ENCODE measurements at places on chromosomes 16 and 17. TPM values are rescaled to one million over a fixed set of nuclear protein-coding genes. Genes with fewer than 3 reads are reported as not detected.

- H3K27ac ChIP-seq: no peak overlapping the region
- H3K4me1 ChIP-seq: peaks cover 19% of the 10 kb centered on the region
- no peak overlapping the region for H3K4me3 ChIP-seq
- no peaks in the 10 kb centered on the region for H3K36me3 ChIP-seq
- peak; percentile 86 for DNase-seq
These were observed 32.7 kb upstream of the SSTR2 start for GRCh38 chr17:73132085-73132492.

- no peaks in the 10 kb centered on the region for H3K27me3 ChIP-seq
- H3K4me1 ChIP-seq: peaks cover 24% of the 10 kb centered on the region
- peaks cover 61% of the 10 kb centered on the region for H3K36me3 ChIP-seq
- H3K27ac ChIP-seq: no peak overlapping the region
- DNase-seq: no peak
These were observed 41.1 kb upstream of the FAAP100 start for GRCh38 chr17:81593105-81593871.

- no peaks in the 10 kb centered on the region for H3K36me3 ChIP-seq
- peaks cover 5% of the 10 kb centered on the region for H3K4me1 ChIP-seq
- no peak overlapping the region for H3K4me3 ChIP-seq
These were observed 25.2 kb upstream of the GPRC5B start for GRCh38 chr16:19909750-19910322.

- H3K36me3 ChIP-seq: peaks cover 33% of the 10 kb centered on the region
- no peak overlapping the region for H3K27ac ChIP-seq
- peaks cover 17% of the 10 kb centered on the region for H3K4me1 ChIP-seq
- H3K27me3 ChIP-seq: no peaks in the 10 kb centered on the region
- DNase-seq: no peak
These were observed 3.4 kb downstream of the UNC13D start for GRCh38 chr17:75840799-75841164.

GRCh38 chr16:69917311-69917710, 33.8 kb upstream of the CLEC18A start:
- H3K36me3 ChIP-seq: peaks cover 12% of the 10 kb centered on the region
- no peak for DNase-seq
- no peak overlapping the region for H3K27ac ChIP-seq
- H3K4me1 ChIP-seq: no peaks in the 10 kb centered on the region
- no peaks in the 10 kb centered on the region for H3K27me3 ChIP-seq

- H3K27ac ChIP-seq: no peak overlapping the region
- peaks cover 27% of the 10 kb centered on the region for H3K4me1 ChIP-seq
- H3K36me3 ChIP-seq: peaks cover 4% of the 10 kb centered on the region
These were observed 153.3 kb upstream of the CORO6 start for GRCh38 chr17:29776026-29776425.

GRCh38 chr17:82029990-82030469, 1.4 kb upstream of the RAC3 start:
- H3K27ac ChIP-seq: no peak overlapping the region
- no peaks in the 10 kb centered on the region for H3K36me3 ChIP-seq
- H3K4me3 ChIP-seq: peak overlapping the region; percentile 45
- peaks cover 6% of the 10 kb centered on the region for H3K27me3 ChIP-seq
- DNase-seq: no peak
- H3K4me1 ChIP-seq: peaks cover 21% of the 10 kb centered on the region

DNA sequence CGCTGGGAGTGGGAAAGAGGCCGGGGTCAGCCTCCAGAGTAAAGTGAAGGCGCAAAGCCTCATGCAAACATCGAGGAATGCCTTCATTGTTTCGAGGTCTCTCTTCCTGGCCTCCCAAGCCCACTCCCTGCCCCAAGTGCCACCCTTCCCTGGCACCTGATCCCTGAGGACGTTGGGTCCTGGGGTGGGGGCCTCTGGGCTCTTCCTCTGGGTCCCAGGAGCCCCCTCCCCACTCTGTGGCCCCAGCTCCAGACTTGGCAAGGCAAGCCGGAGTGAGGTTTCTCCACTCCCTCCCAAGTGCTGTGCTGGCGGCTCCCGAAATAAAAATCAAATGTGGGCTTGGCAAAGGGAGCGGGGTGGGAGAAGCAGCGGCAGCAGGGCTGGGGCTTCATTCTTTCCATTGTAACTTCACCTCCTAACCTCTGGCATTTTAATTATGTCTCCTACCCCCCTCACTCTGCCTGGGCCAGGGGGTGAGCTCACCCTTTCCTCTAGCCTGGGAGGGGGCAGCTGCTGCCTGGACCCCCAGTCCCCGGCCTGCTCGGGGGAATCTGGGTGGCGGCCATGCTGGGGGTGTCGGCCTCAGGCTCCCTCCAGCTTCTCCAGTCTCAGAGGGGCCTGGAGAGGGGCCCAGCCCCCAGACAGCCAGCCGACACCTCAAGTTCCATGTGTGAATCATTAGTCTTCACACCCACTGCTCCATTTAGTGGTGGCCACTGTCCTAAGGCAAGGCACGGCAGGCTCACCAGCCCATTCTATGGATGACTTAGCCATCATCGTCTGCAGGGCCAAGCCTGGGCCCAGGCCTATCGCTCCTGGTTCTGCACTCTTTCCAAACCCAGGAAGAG, 14.6 kb upstream of the TMEM92 start:
- H3K36me3 ChIP-seq: no peaks in the 10 kb centered on the region
- no peak for DNase-seq
- no peaks in the 10 kb centered on the region for H3K27me3 ChIP-seq
- H3K4me1 ChIP-seq: no peaks in the 10 kb centered on the region

- H3K27me3 ChIP-seq: no peaks in the 10 kb centered on the region
- peak overlapping the region; percentile 76 for H3K4me3 ChIP-seq
- H3K36me3 ChIP-seq: no peaks in the 10 kb centered on the region
- peak; percentile 52 for DNase-seq
- H3K4me1 ChIP-seq: peaks cover 20% of the 10 kb centered on the region
- peak overlapping the region; percentile 90 for H3K27ac ChIP-seq
These were observed 939 bp upstream of the WDR90 start for GRCh38 chr16:648071-648780.

DNA sequence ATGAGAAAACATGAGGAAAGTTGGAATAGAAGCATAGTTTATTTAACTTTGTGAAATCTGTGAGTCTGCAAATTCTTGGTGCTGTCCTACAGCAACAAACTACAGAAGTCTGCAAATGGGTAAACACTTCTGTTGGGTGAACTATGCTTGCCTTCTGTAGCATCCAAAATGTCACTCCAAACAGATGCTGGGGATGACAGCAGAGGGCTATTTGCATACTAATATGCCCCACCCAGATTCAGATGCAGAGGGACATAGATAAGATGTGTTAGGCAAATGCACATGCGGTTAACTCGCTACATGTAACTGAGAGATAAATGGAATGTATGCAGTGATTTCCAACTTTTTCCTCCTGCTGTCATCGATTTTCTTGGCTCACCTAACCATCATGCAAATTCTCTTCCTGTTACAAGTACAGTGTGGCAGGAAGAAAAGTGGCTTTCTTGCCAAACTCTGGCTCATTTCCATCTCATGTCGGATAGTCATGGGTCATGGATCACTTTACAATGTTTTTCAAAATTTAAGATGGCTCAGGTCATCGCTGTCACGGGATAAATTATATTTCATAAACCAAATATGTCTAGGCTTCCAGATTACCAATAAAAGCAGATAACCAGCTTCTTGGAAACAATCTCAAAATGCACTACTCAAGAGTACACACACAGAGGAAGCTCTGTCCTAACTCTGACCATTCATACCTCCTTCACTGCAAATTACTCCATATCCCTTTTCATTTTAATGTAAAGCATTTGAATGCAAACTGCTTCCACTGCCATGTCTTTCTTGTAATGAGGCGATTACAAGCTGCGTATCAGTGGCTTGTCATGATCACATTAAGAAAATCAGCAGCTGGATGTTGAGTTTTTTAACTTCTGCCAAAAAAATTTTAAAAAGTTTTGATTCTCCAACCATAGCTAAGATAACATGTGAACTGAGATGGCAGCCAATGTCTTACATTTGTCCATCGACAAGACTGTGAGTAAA, 47.7 kb downstream of the ADAMTS18 start:
- no peaks in the 10 kb centered on the region for H3K27me3 ChIP-seq
- H3K4me1 ChIP-seq: no peaks in the 10 kb centered on the region

Gene KRT20
- polyA plus RNA-seq: not detected

Gene OTOA
- polyA plus RNA-seq: not detected

Gene DHX40
- 10.4 TPM for polyA plus RNA-seq

Gene CDH1
- 0.12 TPM for polyA plus RNA-seq

Gene TBX6
- 1.4 TPM for polyA plus RNA-seq

Gene SHCBP1
- polyA plus RNA-seq: 1.1 TPM

Gene CCDC40
- polyA plus RNA-seq: 0.63 TPM

Gene CCDC144A
- polyA plus RNA-seq: not detected

Gene EXOC3L1
- polyA plus RNA-seq: not detected

Gene RND2
- 0.06 TPM for polyA plus RNA-seq

Measured in B cell (primary cell).